Activated CD8-positive, alpha-beta memory T cell treated with anti-CD3 and anti-CD28 coated beads, Interleukin-2, amount 10 ng/mL, durations not matched to agents 7 days and 5 days (primary cell): ENCODE measurements at places on chromosomes 2 and 18. TPM values are rescaled to one million over a fixed set of nuclear protein-coding genes. Genes with fewer than 3 reads are reported as not detected.

SGPP2 gene
- 0.44 TPM for total RNA-seq

MC5R gene
- total RNA-seq: not detected

DNA sequence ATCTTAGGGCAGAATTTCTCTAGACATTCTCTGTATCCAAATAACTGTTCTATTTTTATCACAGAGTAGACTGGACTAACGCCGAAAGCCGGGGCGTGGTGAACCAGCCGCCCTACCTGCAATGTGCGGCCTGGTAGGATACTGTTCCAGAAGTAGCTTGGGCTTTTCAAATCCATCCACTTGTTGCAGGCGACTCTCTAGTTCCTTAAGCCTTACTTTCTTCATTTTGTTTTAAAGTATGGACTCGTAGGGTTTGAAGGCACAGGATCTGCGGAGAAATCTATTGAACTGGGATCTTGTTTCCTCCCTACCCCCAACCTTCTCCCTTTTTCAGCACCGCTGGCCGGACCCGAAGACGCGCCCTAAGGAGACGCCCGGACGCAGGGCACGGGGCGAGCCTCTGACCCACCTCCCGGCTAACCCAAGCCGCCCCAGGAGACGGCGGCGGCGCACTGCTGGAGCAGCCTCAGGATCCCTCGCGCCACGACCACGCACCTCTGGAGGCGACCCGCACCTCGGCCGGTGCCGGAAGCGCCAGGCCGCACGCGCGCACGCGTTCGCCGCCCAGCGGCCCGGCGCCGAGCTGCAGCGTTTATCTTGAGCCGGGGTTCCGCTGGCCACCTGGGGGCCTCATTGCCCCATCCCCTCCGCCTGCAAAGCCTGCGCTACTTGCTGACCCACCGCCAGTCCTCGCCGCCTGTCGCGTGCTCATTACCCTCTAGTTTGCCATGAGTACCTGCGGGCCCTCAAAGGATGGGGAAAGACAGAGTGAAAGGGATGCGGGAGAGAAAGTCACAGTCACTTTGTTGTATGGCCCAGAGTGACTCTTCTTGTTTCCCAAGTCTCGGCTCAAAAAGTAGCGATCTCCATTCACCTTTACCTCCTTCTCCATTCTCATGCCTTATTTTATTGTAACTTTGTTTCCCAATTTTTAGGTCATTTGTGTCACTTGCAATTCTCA, at the start of gene METTL5:
TSS of gene METTL5 (minus strand) at position 533 of the 961 bp plus-strand sequence. CDS start at position 225, 308 bp downstream.
- peak within 1 kb of the TSS; percentile 78 for H3K4me3 ChIP-seq
- H3K27ac ChIP-seq: peak within 1 kb of the TSS; percentile 84

DNA sequence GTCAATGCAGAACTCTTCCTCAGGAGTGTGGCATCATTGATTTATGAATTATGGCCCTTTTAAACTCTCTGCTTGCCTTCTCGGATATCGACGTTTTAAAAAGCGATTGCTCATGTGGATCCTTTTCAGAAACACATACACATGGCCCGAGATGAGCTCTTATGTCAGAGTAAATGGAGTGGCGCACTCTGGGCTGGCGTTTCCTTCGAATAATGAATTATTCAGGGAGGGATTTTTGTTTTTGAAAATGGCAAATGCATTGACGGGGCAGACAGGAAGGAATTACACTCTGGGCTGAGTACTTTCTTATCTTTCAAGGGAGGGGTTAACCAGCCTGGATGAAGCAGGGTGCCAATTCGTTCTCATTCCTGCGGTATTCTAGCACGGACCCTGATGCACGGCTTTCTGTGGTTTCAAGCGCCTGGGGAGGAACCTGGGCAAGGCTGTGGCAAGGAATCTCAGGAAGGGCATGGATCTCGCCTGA, 142.7 kb downstream of the PRKCE start:
- H3K4me3 ChIP-seq: no peak overlapping the region
- no peak for DNase-seq
- H3K27me3 ChIP-seq: no peaks in the 10 kb centered on the region
- H3K27ac ChIP-seq: no peak overlapping the region
- no peaks in the 10 kb centered on the region for H3K4me1 ChIP-seq
- no peaks in the 10 kb centered on the region for H3K36me3 ChIP-seq

DNA sequence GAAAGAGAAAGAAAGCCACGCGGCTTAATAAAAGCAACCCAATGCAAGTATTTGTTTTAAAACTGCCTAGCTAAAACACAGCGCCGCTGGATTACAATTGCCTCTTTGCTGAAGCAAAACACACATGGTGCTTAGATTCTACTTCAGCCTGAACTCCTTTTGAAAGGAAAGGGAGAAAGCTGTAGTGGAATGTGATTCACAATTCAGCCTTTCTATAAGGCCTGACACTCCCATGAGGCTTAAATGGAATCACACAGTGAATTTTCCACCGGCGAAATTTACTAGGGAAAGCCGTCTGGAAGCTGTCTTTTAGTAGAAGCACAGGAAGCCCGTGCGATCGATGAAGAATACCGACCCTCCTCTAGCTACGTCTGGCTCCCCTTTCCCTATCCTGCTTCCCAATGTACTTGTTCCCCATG, 348.0 kb downstream of the DLGAP1 start:
- no peak for DNase-seq
- no peaks in the 10 kb centered on the region for H3K36me3 ChIP-seq
- H3K4me1 ChIP-seq: no peaks in the 10 kb centered on the region

DNA sequence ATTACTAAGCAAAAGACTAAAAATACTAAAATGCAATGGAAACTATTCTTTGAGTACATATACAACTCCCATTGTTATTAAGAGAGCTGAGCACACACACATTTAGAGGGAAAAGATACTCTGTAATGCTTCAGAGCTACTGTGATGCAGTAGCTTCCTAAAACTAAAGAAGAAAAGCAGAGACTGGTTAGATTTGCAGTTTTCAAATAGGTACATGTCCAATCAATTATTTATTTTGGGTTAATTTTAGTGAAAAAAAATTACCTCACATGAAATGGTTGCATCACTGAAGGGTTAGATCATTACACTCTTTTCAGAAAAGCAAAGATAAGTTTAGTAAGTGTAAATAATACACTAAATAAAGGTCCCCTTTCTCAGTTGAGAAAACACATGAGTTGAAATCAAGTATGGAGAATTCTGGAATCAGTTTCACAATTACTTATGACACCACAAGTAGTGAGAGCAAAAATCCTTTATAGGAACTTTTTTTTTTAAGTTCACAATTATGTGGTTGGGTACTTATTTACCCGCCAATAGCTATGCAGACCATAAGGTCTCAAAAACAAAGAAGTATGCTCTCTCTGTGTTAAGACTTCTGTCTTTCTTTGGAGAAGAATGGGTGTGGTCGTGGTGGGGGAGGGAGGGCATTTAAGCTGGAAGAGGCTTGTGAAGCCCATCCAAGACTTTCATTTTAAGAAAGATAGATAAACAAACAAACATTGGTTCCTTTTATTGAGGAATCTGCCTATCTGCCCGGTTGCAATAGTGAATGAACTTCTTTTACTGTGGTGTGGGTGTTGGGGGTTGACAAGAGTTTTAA, 25.3 kb upstream of the SERTAD2 start:
- H3K27ac ChIP-seq: no peak overlapping the region
- no peak for DNase-seq
- H3K4me3 ChIP-seq: no peak overlapping the region
- peaks cover 16% of the 10 kb centered on the region for H3K4me1 ChIP-seq

DNA sequence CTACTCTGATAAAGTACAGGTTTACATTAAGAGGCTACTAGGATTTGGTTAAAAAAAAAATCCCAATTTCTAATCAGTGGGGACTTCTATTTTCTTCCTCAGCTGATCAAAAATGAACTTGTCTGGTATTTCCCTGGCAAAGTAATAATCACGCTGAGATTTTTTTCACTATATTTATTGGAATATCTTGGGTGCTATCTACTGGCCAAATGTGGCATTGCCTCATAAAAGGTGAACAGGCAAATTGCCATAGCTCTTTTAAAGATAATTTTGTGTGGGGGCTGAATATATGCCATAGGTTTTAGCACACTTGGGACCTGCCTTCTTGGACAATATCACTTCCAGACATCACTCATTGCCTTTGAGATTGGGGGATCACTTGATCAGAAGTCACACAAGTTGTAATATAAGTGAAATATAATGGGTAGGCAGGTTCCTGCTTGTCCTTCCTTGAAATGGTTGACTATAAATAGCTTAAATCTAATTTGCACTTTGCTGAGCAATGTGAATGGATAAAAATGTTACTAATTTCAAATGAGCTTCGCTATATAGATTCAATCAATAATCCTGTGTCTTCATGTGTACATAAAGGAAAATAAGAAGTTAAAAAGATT, 7.0 kb upstream of the NXPH2 start:
- no peaks in the 10 kb centered on the region for H3K4me1 ChIP-seq
- no peaks in the 10 kb centered on the region for H3K36me3 ChIP-seq
- no peak for DNase-seq
- peaks cover 35% of the 10 kb centered on the region for H3K27me3 ChIP-seq
